Activated CD8-positive, alpha-beta memory T cell treated with anti-CD3 and anti-CD28 coated beads, Interleukin-2, amount 10 ng/mL, durations not matched to agents 7 days and 5 days (primary cell): ENCODE measurements at places on chromosomes 6 and 20.

DNA sequence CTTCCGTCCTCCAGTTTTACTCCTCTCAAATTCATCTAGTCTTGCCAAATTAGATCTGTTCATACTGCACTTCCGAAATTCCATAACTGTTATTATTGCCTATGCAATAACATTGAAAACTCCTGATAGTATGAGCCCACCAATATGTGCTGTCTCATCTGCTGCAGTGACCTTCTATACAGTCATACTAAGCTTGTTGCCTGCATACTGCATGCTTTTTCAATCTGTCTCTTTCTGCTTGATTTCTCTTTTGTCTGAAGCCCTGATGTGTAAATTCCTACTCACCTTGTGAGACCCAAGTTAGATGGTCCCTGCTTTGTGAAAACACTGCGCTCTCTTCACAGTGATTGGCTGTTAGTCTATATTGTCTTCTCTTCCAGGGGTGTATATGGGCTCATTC is 1.1 kb downstream of the TBP start:
- no peak for DNase-seq

DNA sequence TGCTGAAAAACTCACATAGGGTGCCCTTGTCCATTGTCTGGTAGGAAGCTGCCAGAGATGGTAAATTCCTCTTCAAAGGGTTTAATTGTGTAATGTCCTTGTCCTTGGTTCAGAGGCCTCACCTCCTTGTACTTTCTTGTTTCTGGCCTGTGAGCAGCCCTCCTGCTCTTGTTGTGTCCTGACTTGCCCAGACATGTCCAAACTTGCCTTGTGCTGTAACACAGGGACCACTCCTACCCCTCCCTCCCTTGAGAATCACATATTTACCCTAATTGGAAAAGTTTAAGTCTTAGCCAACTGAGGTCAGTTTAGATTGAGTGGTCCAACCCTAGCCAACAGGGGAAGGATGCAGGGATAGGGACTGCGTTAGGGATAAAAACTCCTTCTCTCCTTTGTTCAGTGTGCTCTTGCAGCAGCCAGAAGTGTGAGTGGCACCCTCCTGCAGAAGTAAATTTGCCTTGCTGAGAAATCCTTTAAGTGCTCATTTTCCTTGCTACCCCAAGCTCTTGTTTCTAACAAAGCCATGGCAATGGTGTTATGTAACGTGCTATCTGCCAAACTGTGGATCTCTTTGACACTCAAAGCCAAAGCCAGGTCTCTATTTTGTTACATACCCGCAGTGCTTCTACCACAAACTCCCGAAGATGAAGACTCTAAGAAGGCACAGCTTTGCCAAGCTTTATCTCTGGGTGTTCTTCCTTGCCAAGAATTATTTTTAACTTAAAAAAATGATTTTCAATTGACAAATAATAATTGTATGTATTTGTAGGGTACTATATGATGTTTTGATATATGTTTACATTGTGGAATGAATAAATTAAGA is 414.5 kb downstream of the ESR1 start:
- DNase-seq: no peak

DNA sequence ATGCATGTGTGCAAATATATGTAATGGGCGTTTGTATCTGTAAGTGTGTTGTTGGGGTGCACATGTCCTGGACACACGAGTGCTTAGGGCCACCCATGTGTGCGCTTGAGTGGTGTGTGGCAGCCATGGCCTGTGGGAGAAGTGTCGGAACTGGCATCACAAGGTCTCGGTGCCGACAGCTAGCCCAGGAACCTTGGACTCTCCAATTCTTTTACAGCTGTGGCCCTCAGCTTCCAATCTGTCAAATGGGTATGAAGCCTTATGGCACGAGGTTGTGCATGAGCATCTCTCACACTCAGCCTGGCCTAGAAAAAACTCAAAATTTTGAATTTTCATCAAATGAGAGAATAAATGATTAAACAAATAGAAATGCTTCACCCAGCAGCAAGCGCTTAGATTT is 42.0 kb downstream of the SPDEF start:
- DNase-seq: no peak

DNA sequence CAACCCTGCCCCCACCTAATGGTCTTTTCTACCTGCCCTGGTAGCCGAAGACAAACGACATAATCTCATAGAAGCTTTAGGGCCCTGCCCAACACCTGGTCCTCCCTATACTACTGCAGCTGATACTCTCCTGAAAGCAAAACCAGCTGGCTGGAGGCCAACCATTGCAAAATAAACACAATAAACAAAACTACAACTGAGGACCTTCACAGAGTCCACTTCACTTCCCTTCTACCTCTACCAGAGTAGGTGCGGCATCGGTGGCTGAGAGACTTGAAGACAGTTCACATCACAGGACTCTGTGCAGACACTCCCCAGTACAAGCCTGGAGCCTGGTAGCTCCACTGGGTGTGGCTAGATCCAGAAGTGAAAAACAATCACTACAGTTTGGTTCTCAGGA is 476.2 kb downstream of the MMUT start:
- DNase-seq: no peak

DNA sequence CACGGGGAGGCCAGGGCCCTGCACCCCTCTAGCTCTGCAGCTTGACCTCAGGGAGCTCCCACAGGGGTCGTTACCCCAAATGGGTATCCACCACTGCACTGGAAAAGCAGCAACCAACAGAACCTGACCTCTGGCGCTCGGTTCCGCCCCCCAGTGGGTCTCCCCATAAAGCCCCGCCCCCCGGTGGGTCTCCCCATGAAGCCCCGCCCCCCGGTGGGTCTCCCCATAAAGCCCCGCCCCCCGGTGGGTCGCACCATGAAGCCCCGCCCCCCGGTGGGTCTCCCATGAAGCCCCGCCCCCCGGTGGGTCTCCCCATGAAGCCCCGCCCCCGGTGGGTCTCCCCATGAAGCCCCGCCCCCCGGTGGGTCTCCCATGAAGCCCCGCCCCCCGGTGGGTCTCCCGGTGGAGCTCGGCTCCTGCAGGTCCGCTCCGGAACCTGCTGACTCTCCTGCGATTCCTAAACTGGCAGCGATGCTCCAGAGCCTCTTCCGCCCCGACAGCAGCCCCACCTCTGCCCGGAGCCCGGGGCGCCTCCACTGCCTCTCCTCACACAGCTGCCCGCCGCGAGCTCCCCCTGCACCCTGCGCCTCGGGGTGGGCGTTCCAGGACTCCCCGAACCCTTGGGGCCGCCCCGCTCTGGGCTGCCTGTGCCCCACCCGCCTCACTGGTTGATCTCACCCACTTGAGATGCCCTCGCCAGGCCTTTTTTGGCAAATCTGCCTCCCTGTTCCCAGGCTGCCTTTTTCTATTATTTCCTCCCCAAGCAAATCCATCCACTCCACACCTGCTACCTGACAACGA is 12.1 kb downstream of the SLC2A4RG start:
- peak; percentile 68 for DNase-seq

DNA sequence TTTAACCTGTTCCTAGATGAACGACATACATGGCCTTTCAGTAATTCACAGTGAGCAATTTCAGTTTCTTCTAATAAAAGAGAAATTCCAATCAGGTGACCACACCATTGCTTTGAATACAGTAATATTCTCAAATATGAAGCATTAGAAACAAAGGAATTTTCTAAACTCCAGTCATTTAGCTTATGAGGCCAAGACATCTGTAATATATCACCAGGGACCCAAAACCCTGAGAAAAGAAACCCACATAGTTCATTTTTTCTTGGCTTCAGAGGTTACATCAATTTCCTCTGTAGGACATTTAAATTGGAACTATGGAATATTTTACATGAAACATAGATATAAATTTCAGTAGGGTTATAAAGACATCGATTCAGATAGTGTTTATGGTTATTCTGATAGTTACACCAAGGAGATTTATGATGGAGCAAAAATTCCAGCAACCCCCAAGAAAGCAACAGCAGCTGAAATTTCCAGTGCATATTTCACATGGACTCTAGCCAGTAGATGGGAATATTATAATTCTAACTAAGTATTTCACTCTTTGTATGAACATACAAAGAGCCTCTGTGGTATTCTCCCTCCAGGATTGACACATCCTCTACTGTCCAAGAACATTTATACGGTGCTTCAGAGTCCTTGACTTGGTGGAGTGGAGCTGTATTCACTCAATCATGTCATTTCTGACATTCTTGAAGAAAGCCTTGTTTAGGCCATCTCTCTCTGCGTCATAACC is 82.9 kb downstream of the ADGRG6 start:
- DNase-seq: no peak
